T-helper 17 cell (primary cell): ENCODE measurements at places on chromosomes 5 and 9.

DNA sequence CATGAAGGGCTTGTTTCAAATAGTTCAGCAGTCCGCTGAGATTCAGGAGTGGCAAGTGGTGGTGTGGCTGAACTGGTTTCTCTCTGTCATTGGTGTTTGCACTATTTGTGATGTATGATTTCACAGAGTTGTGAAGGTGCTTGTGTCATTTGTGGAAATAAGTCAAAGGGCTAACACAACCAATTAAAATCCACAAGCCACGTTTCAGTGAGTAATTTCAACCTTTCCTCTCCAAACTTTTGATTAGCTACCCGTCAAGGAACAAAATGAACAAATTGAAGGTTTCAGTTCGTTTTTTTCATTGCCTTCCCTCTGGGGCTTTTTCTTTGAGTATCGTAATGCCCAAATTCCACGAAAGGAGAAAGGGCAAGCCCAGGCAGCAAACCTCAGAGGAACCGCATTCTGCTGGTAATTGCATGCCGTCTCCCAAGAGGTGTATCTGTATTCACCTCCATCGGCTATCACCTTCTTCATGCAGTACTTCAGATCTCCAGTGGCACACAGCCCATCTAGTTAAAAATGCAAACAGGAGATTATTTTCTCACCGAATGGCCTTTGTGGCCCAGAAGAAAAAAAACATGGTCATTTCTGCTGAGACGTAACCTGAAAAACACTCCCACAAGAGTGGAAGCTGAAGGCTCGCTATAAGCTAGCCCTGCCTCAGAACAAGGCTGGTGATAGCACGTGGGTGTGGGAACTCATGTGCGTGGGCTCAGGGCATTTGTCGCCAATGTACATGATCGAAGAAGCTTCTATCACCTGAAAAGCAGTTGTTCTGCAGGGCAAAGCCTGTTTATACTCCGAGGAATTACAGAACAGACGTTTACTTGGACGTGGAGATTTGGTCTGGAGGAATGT lies 197.1 kb downstream of the NR3C1 start:
- DNase-seq: no peak

- no peak for DNase-seq
These were observed 433.2 kb upstream of the ZNF608 start for GRCh38 chr5:125179612-125180011.

DNA sequence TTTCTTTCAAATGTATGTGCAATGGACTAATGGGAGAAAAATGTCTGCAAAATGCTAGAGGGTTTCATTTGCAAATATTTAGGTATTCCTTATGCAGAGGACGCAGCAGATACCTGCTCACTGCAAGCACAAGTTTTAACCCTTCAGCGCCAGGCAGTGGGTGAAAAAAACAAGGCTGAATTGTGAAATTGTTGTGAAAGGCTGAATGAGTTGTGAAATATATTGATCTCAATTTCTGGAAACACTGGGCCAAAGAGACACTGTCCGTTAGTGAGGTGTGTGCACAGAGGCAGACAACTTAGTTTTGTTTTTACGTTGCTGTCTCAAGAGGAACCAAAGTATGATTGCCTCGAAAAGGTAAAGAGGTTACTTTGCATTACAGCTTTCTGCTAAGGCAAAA lies 18.8 kb downstream of the FUBP3 start:
- DNase-seq: no peak

DNA sequence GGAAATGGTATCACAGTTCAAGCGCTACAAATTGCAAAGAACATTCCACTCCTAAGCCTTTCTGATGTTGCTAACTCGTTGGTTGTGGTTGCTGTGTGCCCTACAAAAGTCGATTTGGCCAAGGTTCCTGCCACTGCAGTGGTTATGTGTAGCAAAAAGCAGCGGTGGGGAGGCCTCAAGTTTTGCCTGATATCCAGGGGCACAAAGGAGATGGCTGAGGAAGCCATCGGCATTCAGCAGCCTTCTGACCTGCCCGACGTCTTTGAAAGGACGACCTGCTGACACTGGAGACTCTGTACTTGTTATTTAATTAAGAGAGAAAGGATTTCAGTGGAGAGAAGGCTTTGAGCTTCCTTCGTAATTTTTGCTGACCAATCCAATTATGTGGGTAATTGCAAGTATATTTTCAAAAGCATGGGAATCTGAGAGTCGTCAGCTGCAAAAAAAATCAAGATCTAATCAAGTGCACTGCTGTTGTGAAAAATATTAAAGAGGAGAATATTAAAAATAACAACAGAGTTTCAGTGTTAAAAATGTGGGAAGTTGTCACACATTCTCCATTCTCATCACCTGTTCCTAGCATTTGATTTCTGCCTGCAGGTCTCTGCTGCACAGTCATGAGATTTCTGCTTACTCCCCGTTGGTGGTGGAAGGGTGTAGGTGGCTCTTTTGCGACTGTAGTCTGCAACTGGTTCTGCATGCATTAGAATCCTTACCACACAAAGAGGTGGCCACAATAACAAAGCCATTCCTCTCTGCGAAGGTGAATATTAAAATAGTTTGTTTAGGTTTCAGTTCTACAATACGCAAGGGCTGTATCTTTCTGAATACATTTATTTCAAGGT lies 319.2 kb downstream of the IRX2 start:
- no peak for DNase-seq

DNA sequence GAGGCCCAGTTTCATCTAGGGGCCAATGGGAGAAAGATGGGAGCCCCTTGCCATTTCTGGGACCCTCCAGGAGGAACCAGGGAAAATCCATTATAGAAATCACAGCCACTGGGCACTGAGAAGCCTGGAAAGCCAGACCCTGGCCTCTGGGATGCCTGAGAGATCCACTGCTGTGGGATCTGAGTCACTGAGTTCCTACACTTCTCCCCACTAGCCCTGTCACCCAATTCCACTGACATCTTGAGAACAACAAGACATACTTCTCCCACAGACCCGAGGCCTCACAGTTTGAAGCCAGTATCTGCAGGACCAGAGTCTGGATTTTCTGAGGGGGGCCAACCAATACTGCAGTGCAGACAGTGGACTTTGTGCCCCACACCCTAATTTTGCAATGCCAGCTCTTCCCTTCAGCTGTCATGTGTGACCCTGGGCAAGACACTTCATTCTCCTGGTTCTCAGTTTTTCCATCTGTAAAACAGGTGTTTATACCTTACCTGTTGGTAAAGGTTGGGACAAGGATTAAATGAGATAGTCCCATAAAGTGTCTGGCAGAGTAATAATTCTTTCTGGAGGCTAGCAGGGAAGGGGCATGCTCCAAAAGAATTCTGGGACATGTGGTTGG lies 46.5 kb downstream of the CXXC5 start:
- no peak for DNase-seq

DNA sequence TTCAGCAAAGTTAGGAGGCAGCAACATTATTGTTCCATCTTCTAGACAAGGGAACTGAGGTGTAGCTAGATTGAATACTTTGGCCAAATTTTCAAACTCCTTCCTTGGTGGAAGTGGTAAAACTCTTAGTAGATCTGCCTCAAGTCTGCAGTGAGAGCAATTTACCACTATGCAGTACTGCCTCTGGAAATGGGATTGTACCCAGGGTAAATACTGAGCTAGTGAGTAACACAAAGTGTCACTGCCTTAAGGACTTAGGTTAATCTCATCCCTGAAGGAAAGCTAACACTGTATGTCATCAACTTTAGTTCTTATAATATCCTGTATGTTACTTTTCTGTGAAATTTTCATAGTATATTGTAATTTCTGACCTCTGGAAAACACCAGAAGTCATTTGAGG lies 13.9 kb downstream of the CDH10 start:
- DNase-seq: no peak

DNA sequence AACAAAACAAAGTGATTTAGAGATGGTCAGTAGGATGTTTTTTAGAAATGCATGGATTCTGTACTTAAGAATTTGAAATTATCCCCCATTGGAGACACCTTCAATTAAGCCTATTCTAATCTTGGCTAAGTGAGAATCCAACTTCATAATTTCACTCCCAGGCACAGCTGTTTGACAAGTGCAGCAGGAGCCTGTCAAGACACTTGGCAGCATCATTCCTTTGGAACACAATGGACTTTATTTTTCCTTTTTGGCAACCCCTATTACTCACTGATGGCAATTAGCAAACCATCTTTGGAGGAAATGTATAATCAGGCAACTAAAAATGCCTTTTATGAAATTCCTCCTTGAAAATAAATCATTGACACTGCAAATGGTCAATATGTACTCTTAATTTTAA lies 194.7 kb downstream of the GLIS3 start:
- DNase-seq: no peak

DNA sequence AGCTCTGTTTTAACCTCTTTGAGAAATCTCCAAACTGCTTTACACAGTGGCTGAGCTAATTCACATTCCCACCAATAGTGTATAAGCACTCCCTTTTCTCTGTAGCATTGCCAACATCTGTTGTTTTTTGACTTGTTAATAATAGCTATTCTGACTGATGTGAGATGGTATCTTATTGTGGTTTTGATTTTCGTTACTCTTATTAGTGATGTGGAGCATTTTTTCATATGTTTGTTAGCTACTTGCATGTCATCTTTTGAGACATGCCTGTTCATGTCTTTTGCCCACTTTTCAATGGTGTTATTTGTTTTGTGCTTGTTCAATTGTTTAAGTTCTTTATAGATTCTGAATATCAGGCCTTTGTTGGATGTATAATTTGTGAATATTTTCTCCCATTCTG lies 225.2 kb upstream of the TRPC7 start:
- DNase-seq: no peak

- DNase-seq: no peak
These were observed 410.9 kb downstream of the BNC2 start for GRCh38 chr9:16459421-16460148.

GRCh38 chr5:1877103-1878049 lies 5.3 kb downstream of the IRX4 start:
- DNase-seq: no peak

GRCh38 chr9:114771889-114772288 lies 34.0 kb downstream of the TNFSF15 start:
- no peak for DNase-seq

DNA sequence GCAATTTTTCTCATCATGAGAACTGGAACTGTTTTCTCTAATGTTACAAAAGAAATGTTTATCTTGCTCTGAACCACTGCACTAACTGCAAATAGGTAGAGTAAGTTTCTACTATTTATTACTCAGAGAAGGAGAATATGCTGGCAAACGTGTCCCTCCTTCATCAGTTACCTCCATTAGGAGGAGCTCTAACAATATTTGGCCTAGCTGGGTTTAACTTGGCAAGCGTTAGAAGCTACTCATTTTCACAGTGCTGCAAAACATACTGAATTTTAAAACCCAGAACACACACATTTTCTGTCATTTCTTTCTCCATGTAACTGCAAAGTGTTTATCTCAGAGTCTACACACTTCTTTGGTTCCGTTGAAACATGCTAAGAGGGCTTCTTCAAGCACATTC lies 101.0 kb upstream of the GABRG2 start:
- DNase-seq: no peak

DNA sequence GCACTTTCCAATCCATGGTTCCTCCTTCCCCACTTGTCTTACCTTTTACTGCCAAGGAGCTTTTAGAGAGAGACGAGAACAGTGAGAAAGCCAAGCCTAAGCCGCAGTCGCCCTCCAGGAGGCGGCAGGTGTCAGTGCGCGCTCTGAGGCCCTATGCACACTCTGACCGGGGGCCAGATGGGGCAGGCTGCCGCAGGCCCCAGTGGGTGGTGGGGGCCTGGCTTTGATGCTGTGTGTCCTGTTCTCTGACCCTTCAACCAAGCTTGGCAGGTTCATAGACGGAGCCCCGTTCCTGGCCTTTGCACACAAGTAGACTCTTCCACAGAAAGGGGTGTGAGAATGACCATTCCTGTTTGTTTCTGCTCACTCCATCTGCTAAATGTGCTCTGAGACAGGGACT lies 77.3 kb downstream of the WNK2 start:
- DNase-seq: no peak

- no peak for DNase-seq
These were observed 217.9 kb downstream of the BNC2 start for GRCh38 chr9:16652582-16652981.

DNA sequence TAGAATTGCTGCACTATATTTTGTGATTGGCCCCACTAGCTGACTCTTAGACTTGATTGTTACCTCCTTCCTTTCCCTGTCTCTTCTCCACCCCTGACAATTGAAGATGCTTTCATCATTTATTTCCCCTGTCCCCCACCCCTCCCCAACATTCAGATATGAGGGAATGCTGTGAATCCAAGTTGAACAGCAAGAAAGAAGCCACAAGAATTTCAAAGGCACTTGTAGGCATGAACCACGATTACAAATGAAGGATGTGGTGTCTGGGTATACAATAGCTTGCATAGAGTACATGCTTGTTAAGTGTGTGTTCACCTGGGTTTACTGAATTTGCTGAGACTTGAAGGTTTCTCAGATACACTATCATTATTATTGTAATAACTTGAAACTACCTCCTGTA lies 78.3 kb upstream of the TRIO start:
- no peak for DNase-seq

DNA sequence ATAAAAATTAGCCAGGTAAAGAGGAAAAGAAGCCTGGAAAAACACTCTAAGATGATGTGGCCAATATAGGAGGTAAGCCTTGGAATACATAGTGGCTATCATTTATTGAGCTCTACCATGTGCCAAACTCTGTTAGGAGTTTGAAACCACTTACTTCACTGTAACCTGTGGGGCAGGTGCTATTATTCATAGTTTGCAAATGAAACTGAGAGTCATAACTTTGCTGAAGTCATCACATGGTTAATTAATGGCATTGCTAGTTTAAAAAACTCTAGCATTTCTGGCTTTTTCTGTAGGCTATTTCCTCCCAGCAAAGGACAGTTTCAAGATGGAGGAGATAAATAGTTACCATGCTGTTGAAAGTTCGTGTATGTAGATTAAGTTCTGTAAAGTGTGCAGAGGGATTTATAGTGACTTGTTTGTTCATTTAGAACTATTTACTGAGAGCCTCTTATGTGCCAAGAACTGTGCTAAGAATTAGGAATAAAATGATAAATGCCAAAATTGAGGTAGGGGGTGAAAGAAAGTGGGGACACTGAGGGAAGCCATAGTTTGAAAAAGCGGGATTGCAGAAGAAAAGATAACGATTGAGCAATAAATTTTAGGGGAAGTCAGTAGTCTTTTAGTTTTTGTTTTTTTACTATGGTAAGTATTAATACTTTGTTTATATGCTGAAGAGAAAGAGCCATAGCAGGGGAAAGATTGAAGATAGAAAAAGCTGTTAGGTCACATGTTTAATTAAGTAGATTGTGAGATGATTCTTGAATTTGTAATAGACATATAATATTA lies 57.2 kb downstream of the WDR70 start:
- DNase-seq: no peak

GRCh38 chr5:32434221-32434620 lies 10.3 kb downstream of the ZFR start:
- no peak for DNase-seq

- DNase-seq: no peak
These were observed 521.9 kb downstream of the BNC2 start for GRCh38 chr9:16348531-16348930.

DNA sequence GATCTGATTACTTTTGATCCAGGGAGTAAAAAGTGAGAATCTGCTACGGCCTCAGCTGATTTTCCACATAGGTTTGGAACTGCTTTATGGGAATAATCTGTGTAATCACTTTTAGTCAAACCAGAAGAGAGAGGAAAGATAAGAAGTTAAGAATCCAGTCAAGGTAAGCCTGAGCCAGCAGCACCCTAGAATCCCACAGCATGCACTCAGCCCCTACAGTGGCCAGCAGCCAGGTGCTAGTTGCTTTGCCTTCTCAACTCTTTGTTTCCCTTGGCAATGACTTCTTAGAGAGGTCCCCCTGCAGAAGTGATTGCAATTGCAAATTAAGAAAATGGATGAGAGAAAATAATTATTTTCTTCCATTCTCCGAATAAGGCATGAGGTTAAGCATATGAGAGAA lies 59.7 kb upstream of the TMED7 start:
- no peak for DNase-seq
